GM04503 (cell line): ENCODE measurements at places on chromosomes 13 and 19.

- no peak for DNase-seq
Observed at GRCh38 chr13:112777637-112778406, 88.0 kb downstream of the ATP11A start.

DNA sequence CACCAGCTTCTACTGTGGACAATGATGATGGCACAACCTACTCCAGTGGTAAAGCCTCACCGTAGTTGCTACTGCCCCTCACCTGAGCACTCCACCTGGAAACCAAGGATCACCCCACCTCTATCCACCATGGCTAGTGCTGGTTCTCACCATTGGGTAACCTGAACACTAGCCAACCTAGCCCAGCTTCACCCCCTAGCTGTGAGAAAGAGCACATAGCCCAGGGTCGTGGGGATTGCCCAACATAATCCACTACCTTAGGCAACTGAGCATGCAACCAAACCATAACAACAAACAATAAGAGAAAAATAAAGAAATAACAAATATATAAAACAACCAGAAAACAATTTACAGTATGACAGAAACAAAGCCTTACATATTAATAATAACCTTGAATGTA, 560.1 kb downstream of the DIAPH3 start:
- DNase-seq = no peak

DNA sequence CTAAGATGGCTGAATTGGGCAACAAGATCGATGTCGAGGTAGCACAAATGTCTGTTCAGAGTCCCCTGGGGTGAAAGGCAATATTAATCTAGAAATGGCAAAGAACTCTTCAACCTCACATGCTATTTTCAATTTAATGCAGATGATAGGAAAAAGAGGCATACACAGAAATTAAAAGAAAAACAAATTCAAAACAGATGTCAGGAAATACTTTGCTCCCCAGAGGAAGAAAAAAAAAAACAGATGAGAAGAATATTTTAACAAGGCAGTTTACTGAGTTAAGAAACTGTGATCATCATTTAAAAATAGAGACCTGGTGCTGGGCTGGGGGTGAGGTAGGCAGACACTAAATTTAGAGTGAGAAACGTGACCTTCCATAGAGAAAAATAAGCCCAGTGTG, 421.9 kb upstream of the ARGLU1 start:
- DNase-seq = no peak

- no peak for DNase-seq
Observed at GRCh38 chr13:50085063-50085462, 69.8 kb downstream of the KCNRG start.

DNA sequence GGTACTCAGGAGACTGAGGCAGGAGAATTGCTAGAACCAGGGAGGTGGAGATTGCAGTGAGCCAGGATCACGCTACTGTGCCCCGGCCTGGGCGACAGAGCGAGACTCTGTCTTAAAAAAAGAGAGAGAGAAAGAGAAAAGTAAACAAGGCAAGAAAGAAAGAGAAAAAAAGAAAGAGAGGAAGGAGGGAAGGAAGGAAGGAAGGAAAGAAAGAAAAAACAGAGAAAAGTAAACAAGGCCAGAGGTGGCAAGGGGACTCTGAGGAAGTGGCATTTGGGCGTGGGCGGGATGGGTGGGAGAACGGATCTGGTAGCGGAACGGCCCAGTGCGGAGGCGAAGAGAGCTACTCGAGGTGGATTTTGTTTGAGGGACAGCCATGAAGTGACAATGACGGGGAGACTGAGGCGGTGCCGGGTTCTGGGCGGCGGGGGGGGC, 7.5 kb upstream of the ARRDC2 start:
- DNase-seq = no peak

DNA sequence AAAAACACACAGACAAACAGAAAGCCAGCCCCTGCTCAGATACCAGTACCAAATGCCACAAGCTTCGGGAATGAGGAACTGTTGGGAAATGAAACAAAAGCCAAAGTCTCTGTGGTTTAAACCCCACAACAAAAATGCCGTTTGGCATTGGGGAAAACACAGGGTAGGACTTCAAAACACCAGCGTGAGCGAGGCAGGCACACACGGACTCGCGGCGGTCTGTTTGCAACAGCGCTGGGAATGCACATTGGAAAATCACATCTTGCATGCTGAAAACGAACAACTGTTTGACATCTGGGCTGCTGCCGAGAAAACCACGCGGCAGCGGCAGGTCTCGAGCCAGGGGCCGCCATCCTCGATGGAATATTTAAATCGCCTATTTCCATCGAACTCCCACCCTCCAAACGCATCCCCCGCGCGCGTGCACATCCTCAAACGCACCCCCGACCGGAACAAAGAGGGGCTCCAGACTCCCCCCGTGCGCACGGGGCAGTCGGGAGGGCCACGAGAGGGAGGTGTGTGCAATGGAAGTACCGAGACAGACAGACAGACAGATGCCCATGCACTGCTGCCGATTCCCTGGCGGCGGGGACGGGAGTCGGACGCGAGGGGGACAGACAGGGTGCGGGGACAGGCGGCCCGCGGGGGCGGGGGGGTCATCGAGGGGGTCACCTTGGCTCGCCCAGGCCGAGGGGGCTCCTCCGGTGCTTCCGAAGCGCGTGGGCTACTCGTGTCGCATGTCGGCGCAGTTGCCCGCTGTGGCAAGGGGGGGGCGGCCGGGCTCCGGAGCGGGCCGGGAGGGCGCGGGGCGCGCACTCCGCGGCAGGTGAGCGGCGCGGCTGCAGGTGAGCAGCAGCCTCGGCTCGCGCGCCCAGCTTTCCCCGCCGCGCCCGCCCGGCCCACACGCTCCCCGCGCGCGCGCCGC, at the start of gene GPR12:
Gene GPR12, minus strand, starts transcription at position 880 of the 925 bp plus-strand sequence. CDS start 959 bp downstream, outside the sequence.
- no peak for DNase-seq

GRCh38 chr19:29003641-29004409, 209.1 kb downstream of the UQCRFS1 start:
- no peak for DNase-seq

- no peak for DNase-seq
Observed at GRCh38 chr13:26999499-26999898, 172.1 kb downstream of the USP12 start.

DNA sequence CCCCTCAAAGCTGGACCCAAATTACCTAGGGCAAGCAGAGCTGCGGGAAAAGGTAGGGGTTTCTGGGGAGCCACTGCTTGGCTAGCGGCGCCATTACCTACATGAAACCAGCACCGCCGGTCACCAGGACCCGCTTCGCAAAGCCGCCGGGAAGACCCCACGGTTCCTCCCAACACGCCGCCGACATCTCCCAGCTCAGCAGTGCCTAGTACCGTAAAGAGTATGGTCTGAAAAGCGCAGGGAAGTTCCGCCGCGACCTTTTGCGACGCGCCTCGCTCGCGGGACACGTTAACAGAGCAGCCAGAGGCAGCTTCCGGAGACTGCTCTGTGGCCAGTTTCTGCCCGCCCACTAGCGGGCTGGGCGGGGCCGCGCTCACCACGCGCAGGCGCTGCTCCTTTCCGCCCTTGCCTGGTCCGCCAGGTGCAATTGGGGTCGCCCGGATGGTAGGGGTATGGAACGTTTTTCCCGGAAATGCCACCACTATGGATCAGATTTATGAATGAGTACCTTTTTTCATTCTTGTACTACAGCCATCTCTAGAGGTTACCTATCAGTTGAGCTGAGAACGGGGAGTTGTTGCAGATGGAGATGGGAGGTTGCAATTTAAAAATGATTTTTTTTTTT, at the start of gene TGDS:
Gene TGDS, minus strand, starts transcription at position 203 of the 625 bp plus-strand sequence. Its CDS starts 16 bp downstream, at position 187.
- DNase-seq = peak; percentile 68
